ENCODE measurements at places on chromosomes 3 and 15.
A peak's percentile ranks its signal among the peaks of the same experiment; 100 is the strongest.

- no peak for DNase-seq
These were observed 181.7 kb upstream of the ANKRD28 start for GRCh38 chr3:15979495-15979894.

- peak; percentile 43 for DNase-seq
These were observed 91.5 kb downstream of the ADAMTS17 start for GRCh38 chr15:100250176-100250800.

- DNase-seq = no peak
These were observed 10.9 kb downstream of the CCDC13 start for GRCh38 chr3:42762046-42762724.

DNA sequence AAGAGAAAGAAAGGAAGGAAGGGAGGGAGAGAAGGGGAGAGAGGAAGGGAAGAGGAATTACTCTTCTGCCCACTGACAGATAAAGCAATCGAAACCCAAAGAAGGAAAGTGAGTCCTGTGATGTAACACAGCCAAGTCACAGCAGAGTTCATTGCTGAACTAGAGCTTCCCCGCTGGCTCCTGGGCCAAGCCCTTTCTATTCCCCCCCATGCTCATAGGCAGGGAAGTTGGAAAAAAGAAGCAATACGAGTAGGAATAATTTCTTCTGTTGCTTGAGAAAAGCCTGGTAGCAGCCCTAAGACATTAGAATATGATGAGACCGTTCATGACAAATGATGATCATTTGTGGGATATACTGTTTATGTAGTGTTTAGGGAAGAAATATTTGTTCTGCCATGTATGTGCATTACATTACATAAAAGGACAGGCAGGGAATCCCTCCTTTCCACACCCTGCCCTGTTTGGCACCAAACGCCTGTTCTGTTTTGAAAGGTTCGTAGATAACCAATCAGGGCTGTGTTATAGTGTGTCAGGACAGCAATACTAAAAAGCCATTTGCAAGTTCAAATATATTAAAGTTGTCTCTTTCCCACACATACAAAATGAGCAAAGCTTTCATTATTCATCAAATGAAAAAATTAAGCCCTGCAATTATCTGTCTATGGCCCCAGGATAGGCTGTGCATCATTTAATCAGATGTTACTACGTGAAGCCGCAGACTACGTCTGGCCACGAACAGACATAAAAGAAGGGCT lies 111.0 kb upstream of the TRPM1 start:
- no peak for DNase-seq

- DNase-seq = peak; percentile 36
These were observed 16.5 kb downstream of the GORASP1 start for GRCh38 chr3:39090922-39091321.

DNA sequence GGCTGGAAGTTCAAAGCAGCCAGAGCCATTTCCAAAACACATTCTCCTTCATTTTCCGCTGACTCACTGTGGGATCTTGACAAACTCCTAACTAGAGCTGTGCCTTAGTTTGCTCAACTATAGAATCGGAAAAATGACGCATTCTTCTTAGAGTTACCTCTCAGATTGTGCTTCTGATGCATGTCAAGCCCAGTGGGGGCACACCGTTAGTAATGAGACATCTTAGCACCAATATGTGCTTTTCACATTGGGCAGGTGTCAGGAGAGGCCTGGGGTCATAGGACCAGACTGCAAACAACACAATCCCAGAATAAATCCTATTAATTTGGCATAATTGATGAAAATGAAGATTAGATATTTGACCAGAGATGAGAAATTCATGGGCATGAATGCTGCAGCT lies 71.3 kb upstream of the UBE3A start:
- DNase-seq = no peak

DNA sequence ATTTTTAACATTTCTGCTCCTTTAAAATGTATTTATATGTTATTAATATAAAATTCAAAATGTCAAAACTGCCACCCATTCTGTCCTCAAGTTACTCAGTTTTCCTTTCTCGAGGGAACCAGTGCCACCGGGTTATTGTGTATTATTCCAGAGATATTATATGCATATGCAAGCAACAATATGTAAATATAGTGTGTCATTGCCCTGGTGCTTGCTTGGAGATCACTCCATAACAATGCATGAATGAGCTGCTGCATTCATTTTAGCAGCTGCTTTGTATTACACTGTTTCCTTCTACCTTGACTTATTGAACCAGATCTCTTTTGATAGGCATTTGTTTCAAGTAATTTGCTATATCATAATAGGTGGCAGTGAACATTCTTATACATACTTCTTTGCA lies 509.1 kb downstream of the MCTP2 start:
- no peak for DNase-seq

- no peak for DNase-seq
These were observed 74.9 kb downstream of the SEMA6D start for GRCh38 chr15:47792231-47792630.

- DNase-seq = no peak
These were observed 48.5 kb upstream of the TRA2B start for GRCh38 chr3:185986198-185986777.

GRCh38 chr3:172148702-172149565 lies 109.6 kb downstream of the FNDC3B start:
- DNase-seq = no peak

- DNase-seq = peak; percentile 22
These were observed 641 bp downstream of the ACVR2B start for GRCh38 chr3:38454178-38454883.

- DNase-seq = no peak
These were observed 41.4 kb downstream of the VGLL4 start for GRCh38 chr3:11602239-11602840.

GRCh38 chr3:37229740-37230139 lies 55.4 kb upstream of the LRRFIP2 start:
- DNase-seq = no peak

DNA sequence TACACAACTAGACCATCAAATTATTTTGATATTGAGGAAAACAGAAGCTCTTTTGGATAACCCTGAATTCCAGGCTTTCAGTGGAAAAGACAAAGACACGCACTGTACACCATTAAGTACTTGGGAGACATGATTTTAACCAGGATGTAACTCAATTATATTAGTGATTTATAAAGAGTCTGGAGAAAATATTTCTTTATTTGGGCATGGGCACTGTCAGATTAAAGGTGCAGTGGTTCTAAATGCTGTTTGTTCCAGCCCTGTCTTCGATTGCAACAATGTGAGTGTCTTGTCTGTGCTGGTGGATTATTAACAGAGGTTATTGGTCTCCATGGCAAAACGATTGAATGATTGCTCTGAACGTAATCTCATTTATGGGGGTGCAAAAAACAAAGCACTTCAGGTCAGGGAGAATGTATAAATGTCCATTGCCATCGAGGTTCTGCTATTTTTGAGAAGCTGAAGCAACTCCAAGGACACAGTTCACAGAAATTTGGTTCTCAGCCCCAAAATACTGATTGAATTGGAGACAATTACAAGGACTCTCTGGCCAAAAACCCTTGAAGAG lies at the start of gene TM4SF4:
Gene TM4SF4 (plus strand): TSS at position 448 of the 568 bp plus-strand sequence. CDS start 181 bp downstream, outside the sequence.
- DNase-seq = no peak

GRCh38 chr15:95857758-95858157 lies 472.7 kb upstream of the NR2F2 start:
- no peak for DNase-seq

GRCh38 chr15:71015342-71015741 lies 99.9 kb upstream of the THSD4 start:
- no peak for DNase-seq

GRCh38 chr3:97835761-97836160 lies 13.9 kb downstream of the CRYBG3 start:
- DNase-seq = no peak

DNA sequence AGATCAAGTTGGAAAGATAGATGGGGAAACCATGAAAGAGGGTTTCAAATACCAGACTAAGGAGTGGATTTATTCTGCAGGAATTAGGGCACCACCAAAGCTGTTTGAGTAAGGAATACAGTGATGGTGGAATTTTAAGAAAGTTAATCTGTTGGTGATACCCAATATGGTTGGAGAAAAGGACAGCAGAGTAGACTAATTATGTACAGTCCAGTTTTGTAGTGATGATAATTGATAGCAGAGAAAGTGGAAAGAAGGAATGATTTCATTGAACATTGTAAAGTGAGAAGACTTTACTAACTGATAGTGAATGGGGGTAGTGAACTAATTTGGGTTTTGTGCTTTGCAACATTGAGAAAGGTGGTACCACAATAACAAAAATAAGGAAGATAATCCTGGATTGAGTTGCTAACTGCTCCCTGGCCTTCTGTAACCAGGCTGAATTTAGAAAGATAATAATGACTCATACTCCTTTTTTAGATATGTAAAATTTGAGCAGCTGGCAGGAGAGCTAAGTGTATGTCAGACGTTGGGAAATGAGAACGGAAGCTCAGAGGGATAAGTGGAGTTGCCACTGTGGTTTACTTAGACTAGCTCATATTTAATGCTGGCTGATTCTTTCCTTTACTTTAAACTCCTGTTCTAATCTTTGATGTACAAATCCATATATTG lies 16.9 kb downstream of the TCAIM start:
- DNase-seq = peak; percentile 91

- DNase-seq = no peak
These were observed 6.9 kb upstream of the HTR3C start for GRCh38 chr3:184045995-184046394.

- no peak for DNase-seq
These were observed 96.4 kb downstream of the ANO10 start for GRCh38 chr3:43525386-43525785.

GRCh38 chr3:165466856-165467255 lies 270.7 kb upstream of the SLITRK3 start:
- DNase-seq = peak; percentile 31

GRCh38 chr15:96160269-96160668 lies 170.2 kb upstream of the NR2F2 start:
- DNase-seq = peak; percentile 61

DNA sequence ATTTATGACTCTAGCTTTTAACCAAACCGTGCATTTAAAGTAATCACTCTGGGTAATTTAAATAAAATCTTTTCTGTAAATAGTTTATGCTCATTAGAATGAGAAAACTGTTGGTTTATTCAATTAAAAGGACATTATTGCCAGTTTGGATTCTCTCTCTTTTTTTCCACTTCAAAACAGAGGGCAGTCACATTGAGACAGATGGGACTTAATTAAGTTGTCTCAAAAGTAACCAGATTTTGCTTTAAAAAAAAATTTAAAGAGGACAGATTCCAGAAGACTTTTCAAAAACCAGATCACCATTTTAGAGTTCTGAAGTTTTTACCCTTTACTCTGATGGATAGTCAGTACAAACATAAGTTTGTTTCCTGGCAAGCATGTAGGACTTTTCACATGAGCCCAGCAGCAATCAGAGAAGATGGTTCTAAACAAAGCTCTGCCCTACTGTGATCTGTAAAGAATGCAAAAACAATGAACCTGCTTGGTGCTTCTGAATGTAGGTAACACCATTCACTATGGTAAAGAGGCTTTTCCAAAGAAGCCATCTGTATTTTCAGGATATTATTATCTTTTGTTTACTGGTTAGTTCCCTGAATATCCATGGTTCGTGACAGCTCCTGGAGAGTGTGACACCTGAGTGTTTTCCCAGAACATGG lies 136.2 kb downstream of the LRTM1 start:
- DNase-seq = no peak

DNA sequence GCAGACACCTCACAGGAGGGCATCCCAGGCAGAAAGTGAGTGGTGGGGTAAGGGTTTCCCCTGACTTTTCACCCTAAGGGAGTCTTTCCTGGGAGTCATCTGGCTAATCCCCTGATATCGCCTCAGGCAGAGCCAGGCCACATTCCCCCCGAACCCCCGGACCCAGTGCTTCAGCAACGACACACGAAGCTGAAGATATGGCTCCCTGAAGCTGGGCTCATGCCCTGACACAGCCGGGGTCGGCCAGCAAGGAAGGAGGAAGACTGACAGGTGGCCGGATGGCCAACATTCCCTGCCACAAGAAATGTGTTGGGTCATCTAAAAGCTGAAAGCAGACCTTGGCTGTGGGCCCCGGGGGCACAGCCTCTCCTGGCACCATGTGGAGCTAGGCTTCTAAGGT lies 14.4 kb downstream of the CHST13 start:
- DNase-seq = no peak

Measured in fibroblast of pulmonary artery (primary cell).